ENCODE measurements at places on chromosomes 5 and 9.

DNA sequence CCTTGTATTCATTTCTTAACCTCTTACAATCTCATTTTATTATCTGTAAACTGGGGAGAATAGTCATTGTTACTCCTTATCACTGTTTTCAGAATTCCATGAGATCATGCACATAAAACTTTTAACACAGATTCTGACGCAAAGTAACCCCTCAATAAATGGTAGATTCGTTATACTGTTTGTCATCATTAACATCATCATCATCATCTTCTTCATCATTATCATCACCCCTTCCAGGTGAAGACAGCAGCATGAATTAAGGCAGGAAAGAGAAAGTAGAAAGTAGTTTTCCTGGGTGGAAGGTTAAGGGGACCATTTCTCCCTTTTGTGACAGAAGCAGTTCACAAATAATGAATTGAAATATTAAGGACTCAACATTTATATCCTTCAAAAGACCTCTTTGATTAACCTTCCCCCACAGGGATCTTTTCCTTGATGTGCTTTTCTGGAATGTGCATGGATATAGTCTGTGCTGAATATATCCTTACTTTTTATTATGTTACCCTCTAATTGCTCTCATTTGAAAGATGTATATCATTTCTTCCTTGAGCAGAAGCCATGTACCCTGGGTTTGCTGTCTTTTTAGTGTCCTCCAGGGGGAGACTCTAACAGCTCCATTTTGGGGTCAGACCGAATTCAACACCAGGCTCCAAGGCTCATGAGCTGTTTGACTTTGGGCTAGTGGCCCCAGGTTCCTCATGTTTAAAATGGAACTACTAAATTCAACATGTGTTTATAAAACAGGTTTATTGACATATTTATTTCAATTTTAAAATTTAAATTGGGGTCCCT lies 1029.9 kb upstream of the WWC1 start:
- DNase-seq, result no peak

GRCh38 chr5:949815-950560 lies 57.3 kb downstream of the TRIP13 start:
- DNase-seq, result no peak

GRCh38 chr9:72305102-72305546 lies 59.9 kb downstream of the ZFAND5 start:
- DNase-seq, result peak; percentile 97

DNA sequence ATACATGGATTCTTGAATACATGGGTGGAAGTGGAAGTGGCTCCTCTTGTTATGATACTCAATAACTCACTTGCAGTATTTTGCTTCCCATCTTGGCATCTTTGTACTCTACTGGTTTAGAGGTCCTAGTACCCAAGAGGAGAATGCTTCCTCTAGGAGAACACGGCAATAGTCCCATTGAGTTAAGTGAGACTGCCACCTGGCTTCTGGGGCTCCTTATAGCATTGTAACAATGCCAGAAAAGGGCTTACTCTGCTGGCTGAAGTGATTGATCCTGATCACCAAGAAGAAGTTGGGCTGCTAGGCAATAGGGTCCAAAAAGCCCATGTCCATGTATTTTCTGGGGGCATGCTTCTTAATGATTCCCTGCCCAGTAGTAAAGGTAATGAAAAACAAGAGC lies 627.6 kb upstream of the SGCD start:
- no peak for DNase-seq

DNA sequence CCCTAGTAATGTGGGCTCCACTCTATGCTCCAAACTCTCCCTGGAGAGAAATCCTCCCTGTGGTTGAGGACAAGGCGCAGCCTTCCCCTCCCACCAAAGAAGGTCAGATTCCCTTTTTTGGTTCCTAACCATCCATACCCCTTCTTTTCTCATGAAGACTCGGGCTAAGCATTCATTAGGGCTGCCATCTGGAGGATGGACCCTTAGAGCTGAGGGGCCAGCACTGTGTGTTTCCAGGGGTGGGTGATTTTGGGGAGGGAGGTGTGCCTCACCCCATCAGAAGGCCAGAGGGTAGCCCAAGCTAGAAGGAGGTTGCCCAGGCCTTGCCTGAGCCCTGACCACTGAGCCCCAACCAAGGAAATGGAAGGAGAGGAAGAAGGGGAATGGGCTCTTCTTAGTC lies 36.8 kb downstream of the TGFBI start:
- DNase-seq, result no peak

DNA sequence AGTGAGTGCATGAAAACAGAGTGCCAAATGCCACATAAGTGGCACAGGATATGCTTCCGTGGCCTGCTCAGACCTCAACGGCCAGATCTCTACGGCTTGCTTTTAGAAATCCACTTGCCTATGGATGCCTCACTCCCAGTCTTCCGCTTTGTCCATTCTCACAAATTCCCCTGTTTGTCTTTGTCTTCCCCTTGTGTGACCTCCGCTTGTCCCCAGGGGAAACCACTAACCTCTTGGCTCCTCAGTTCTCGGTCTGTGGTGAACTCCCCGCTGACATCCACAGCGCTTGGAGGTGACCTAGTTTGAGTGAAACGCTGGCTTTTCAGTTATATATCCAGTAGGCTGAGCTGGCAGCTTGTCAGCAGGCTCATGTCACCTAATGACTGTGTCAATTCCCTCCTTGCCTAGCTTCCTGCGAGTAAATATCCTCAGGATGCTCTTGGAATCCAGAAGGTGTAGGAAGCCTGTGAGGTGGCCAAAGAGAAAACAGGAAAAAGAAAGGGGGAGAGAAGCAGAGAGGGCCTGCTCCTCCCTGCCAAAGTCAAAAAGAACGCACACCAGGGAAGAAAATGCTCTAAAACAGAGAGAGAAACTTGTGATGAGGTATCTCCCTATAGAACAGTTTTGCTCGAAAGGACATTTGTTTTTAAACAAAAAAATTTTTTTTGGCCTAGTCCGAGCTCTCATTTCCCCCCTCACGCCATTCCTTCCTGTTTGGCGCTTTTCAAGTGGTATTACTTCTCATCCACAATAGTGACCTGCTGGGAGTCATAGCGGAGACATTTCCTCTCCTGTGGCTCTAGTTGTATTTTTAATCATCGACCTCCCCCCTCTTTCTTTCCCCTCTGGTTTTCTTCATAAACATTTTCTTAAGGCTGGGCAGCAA lies 101.6 kb upstream of the SPRY4 start:
- DNase-seq, result no peak

GRCh38 chr9:91207729-91208418 lies 153.8 kb downstream of the AUH start:
- peak; percentile 13 for DNase-seq

DNA sequence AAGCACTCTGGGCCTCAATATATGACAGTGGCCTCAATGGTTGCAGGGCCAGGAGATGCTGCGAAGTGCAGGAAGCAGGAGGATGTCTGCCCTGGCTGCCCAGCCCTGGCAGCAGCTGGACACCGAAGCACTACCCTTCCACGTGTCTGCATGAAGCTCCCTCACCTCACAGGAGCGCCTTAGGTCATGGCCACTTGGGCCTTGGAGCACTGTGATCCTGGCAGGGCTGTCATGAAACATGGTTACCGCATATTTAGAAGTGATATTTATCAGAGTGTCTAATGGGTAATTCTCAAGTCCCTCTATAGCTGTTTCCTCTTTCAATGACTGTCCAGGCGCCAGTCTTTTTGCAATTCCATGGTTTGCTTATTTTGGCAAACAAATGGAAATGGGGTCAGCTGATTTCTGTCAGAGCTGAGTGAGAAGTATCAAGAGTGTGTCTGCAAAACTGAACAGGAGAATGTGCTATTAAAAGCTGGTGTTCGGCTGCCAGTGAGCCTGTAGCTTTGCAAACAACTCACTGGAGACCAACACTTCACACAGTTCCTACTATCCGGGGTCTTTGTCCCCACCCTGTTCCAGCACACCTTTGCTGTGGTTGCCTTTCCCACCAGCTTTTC lies 285.9 kb downstream of the KIF4B start:
- DNase-seq, result no peak

DNA sequence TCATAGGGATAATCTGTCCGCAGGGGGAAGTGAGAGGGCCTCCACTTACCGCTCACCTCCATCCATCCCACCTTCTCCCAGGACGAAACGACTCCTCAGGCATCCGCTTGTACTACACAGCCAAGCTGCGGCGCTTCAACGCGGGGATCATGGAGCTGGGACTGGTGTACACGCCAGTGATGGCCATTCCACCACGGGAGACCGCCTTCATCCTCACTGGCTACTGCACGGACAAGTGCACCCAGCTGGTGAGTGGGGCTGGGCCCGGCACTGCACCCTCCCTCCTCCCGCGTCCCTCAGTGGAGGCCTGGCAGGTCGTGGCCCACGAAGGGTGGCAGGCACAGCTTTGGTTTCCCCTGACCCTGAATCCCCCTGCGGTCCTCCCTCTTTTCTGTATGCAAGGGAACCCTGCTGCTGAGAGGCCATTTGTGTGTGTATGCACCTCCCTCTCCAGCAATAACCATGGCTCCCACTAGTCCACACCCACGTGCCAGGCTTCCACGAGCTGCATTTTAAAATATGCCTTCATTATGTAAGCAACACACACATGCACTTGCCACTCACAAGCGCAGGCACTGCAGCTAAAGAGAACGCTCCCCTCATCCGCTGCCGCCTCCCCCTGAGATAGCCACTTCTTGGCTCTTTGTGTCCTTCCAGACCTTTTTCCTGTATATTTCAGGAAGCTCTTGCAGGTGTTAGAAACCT lies 11.8 kb downstream of the DBH start:
- DNase-seq, result no peak

DNA sequence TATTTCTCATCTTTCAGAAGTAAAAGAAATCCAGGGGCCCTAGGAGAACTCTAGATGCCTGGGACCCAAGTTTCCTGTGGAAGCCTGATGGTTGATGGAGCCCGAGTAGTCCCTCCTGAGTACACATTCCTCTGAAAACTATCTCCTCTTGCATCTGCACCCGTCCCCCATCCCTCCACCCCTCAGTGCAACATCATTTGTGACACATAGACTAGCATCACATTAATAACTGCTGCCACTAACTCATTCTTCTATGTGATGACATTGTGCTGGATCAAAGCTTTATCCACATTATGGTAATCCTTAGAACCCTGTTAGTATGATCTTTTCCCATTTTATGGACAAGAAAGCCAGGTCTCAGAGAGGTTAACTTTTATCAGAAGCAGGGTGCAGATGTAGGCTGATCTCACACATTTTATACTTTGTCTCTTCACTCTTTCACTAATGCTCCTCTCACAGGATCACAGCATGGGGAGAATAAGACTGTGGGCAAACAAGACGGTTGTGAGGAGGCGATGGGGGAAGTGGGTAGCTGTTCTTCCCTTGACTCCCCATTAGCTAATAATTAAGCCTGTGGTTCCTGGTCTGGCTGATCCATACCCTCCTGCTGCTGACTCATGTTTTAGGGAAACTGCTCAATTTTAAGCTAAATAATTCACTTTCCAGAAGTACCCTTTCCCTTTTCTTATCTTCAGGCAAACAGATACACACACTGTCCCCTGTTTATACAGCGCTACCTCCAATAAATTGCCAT lies 3.9 kb upstream of the HK3 start:
- no peak for DNase-seq

DNA sequence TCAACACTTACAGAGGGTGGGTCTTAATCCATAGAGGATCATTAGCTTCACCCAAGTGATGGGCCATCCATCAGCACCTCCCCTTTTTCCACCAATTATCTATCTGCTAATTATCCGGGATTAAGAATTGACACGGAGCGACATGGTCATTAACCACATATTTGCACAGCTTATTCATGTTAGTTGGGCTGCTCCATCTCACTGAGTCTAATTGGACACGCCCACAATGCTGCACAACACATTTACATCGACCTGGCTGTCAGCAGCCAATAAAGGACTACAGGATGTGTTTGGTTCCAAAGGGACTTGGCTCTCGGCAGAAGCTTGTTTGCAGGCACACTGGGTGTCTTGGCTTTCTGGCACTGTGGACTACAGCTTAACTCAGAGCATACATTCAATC lies 21.6 kb downstream of the FOXE1 start:
- no peak for DNase-seq

DNA sequence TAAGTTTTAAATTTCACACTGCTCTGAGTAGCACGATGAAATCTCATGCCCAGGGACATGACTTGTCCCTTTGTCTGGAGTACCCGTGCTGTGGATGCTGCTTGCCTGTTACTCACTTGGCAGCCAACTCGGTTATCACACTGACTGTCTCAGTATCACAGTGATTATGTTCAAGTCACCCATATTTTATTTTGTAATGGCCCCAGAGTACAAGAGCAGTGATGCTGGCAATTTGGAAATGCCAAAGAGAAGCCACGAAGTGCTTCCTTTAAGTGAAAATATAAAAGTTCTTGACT lies 22.8 kb upstream of the SCGB3A2 start:
- no peak for DNase-seq

DNA sequence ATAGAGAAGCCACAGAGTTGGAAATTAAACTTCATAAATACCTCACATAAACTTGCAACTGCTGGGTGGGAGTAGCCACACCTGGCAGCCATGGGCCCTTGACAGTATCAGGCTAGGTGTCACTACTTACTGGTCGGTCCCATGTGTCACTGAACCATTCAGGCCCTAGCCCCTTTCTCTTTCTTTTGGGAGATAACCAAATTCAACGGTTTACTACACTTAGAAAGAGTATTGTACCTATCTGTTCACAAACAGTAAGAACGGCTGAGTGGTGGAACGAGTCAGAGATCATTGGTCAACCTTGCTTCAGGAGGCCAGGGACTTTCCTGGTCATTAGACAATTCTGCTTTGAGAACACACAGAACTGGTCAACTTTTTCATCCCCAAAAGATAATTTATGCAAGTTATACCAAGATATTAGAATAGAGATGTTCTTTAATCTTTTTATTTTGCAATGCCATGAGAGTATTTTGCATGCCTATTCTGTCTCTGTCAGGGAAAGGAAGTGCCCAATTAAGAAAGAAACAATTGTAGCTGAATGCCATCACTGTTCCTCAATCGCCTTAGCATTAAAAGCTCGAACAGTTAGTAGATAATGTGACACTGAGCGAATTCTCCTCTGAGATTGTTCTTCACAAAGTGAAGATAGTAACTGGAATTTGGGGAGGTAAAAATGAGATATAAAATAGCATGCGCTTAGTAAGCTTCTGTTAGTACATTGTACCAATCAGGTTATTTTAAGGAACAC lies 50.9 kb downstream of the GOLPH3 start:
- DNase-seq, result no peak

DNA sequence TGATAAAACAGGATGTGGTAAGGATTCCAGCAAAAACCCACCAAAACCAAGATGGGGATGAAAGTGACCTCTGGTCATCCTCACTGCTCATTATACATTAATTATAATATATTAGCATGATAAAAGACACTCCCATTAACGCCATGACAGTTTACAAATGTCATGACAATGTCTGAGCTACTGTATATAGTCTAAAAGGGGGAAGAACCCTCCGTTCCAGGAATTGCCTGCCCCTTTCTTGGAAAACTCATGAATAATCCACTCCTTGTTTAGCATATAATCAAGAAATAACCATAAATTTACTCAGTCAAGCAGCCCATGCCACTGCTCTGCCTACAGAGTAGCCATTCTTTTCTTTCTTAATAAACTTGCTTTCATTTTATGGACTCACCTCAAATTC lies 96.4 kb upstream of the VLDLR start:
- no peak for DNase-seq

GRCh38 chr9:135887585-135888050 lies 19.7 kb downstream of the CAMSAP1 start:
- DNase-seq, result no peak

- no peak for DNase-seq
Observed at GRCh38 chr5:148653836-148654781, at the start of gene HTR4. HTR4 (minus strand) TSS chr5:148654527; CDS start chr5:148637014, 17,513 bp downstream.

GRCh38 chr5:132006331-132007120 lies 4.9 kb downstream of the ACSL6 start:
- no peak for DNase-seq

GRCh38 chr5:86864051-86864450 lies 246.3 kb downstream of the COX7C start:
- DNase-seq, result no peak

Measured in NCI-H226 (cell line).